ENCODE measurements at places on chromosomes 11 and 22.
A peak's percentile ranks its signal among the peaks of the same experiment; 100 is the strongest.

DNA sequence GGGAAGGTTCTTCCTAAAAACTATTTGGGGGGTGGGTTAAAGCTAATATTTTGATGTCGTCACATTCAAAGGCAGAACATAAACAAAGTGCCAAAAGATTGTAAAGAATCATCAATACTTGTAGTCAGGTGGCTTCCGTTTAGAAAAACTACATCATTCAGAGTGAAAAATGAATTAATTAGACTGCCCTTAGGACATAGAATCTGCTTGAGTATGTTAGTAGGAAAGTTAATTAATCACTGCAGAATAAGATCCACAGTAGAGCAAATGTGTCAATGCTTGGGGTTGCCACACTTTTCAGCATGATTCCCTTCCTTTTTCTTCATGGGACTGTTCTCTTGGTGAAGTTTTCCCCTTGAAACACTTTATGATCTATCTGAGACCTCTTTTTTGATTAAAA lies 166.8 kb upstream of the MTNR1B start:
- H3K27me3 ChIP-seq, result no peaks in the 10 kb centered on the region
- no peak for DNase-seq
- no peak overlapping the region for H3K4me3 ChIP-seq
- H3K27ac ChIP-seq, result no peak overlapping the region
- no peaks in the 10 kb centered on the region for H3K36me3 ChIP-seq
- H3K4me1 ChIP-seq, result no peaks in the 10 kb centered on the region

- no peak overlapping the region for H3K4me3 ChIP-seq
- no peaks in the 10 kb centered on the region for H3K27me3 ChIP-seq
- DNase-seq, result no peak
- no peak overlapping the region for H3K27ac ChIP-seq
- no peaks in the 10 kb centered on the region for H3K36me3 ChIP-seq
Measured at GRCh38 chr11:86208572-86208971, 36.0 kb upstream of the EED start.

DNA sequence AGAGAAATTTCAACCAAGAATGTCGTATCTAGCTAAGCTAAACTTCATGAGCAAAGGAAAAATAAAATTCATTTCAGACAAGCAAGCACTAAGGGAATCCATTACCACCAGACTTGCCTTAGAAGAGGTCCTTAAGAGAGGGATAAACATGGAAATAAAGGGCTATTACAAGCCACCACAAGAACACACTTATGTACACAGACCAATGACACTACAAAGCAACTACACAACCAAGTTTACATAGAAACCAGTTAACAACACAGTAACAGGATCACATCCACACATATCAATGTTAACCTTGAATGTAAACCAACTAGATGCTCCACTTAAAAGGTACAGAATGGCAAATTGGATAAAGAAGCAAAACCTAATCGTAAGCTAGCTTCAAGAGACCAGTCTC lies 38.0 kb downstream of the TMEM123 start:
- no peak overlapping the region for H3K4me3 ChIP-seq
- DNase-seq, result no peak
- H3K27ac ChIP-seq, result no peak overlapping the region
- no peaks in the 10 kb centered on the region for H3K27me3 ChIP-seq

GRCh38 chr11:44878711-44879110 lies 72.0 kb downstream of the TP53I11 start:
- DNase-seq, result no peak
- no peak overlapping the region for H3K4me3 ChIP-seq
- no peaks in the 10 kb centered on the region for H3K4me1 ChIP-seq
- no peaks in the 10 kb centered on the region for H3K27me3 ChIP-seq
- no peaks in the 10 kb centered on the region for H3K36me3 ChIP-seq
- H3K27ac ChIP-seq, result no peak overlapping the region

DNA sequence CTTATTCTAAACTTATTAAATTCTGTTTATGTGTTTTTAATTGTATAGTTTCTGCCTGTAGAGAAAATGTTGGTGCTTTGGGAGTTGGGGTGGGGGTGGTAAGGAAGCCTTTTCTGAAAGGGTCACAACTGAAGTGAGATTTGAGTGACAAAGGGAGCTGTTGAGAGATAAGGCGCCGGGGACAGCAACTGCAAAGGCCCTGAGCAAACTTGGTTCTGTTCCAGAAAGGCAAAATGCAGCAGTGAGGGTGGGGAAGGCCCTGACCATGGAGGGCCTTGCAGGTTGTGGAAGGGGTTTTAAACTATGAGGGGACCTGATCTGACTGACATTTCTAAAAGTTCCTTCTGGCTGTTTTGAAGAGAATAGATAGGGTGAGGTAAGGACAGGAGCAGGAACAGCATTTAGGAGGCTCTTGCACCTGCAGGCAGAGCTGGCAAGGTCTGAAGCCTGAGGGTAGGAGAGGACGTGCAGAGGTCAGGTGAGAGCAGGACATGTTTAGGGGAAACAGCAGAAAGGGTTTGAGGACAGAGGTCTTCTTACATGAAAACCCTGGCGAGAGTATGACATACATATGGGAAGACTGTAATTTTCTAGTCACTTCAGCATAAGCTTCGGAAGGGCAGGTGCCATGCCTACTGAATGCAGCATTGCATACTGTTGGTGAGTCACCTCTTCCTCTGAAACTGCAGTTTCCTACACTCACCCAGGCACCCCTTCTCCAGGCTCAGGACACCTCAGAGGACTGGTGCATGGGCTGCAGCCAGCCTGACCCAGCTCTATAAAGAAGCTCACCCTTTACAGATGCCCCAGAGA lies 190.7 kb downstream of the SNX19 start:
- peaks cover 18% of the 10 kb centered on the region for H3K4me1 ChIP-seq
- no peaks in the 10 kb centered on the region for H3K27me3 ChIP-seq
- no peaks in the 10 kb centered on the region for H3K36me3 ChIP-seq
- no peak for DNase-seq
- H3K4me3 ChIP-seq, result no peak overlapping the region
- H3K27ac ChIP-seq, result no peak overlapping the region

GRCh38 chr11:120211522-120212258 lies 858 bp downstream of the OAF start:
- peak overlapping the region; percentile 80 for H3K27ac ChIP-seq
- H3K36me3 ChIP-seq, result no peaks in the 10 kb centered on the region
- H3K4me1 ChIP-seq, result peaks cover 91% of the 10 kb centered on the region
- no peak for DNase-seq

DNA sequence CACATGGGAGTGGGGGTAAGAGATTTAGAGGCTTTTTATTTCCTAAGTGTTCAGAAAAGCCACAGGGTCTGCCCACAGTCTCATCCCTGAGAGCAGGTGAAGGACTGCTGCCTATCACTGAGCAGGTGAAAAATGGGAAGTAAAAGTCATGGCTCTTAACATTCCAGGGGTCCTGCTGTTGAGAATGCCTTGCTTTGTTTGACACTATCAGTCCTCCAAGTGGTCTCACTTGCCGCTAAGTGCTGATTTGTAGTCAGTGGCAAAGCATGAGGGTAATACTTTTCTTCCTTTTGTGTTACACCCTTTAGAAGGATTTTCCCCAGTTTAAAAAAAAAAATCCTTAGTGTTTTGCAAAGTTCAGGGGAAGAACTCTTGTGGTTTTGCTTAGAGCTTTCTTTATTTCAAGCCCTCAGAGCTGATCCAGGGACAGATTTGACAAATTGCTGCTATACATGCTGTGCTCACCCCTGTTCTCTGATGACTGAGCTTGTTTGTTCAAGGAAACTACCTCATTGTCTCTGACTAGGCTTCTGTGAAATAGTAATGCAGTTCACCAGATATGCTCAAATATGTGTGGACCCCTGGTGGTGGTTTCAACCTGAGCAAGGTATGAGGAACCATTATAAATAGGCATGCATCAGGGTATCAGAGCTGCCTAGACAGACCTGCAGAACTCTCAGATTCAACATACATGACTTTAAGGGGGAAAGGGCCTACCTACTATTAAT lies 141.0 kb downstream of the ARHGAP42 start:
- H3K4me1 ChIP-seq, result peaks cover 49% of the 10 kb centered on the region
- no peaks in the 10 kb centered on the region for H3K27me3 ChIP-seq
- H3K4me3 ChIP-seq, result no peak overlapping the region
- H3K27ac ChIP-seq, result no peak overlapping the region

DNA sequence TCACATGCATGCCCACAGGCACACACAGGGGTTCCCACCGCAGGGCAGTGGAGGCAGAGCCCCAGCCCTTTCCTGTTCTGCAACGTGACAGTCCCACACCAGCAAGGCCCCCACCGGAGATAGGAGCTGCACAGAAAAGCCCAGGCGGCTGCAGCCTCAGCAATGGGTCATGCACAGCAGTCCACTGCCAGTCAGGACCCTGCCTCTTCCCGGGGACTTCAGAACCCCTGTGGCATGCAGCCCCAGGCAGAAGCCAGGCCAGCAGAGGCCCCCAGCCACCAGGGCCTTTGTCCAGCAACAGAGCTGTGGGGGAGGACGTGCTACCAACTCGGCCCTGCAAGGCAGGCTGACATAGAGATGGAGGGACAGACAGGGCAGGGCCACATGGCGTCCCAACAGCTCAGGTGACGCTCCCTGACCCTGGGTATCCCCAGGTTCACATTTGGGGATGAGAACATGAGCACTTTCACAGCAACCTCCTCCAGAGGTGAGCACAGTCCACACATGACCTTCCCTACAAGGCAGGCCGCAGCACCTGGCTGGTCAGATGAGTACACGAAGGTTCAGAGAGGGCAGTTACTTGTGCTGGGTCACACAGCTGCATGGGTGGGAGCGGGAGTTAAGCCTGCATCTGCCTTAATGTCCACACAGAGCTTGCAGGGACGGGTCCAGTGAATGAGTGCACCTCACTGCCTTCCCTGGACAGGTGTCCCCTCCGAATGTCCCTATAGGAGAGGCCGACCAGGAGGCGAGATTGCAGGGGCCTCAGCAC lies 87.3 kb downstream of the CELSR1 start:
- no peak overlapping the region for H3K27ac ChIP-seq
- no peak for DNase-seq
- peaks cover 16% of the 10 kb centered on the region for H3K4me1 ChIP-seq
- no peaks in the 10 kb centered on the region for H3K36me3 ChIP-seq
- H3K4me3 ChIP-seq, result no peak overlapping the region

DNA sequence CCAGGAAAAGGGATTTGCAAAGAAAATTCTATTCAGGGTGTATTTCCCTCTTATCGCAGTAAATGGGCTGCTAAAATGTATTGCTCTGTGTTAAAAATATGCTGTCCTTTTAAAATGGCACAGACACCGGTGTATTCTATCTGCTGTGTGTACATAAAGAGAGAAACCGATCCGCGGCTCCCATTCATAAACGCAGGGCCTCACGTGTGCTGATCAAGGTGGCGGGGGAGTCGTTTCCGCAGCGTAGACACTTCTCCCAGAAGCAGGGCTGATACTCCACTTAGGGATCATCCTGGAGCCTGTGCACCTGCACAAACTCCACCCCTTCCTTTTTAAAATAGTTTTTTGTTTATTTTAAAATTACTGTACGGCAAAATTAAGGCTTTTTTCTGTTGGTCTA lies 26.1 kb upstream of the IGSF9B start:
- H3K27me3 ChIP-seq, result no peaks in the 10 kb centered on the region
- H3K36me3 ChIP-seq, result no peaks in the 10 kb centered on the region
- H3K4me1 ChIP-seq, result no peaks in the 10 kb centered on the region
- H3K27ac ChIP-seq, result no peak overlapping the region

GRCh38 chr11:119626871-119627270 lies 102.1 kb downstream of the NECTIN1 start:
- no peak overlapping the region for H3K27ac ChIP-seq
- H3K4me1 ChIP-seq, result no peaks in the 10 kb centered on the region
- H3K27me3 ChIP-seq, result no peaks in the 10 kb centered on the region
- no peaks in the 10 kb centered on the region for H3K36me3 ChIP-seq
- no peak for DNase-seq

DNA sequence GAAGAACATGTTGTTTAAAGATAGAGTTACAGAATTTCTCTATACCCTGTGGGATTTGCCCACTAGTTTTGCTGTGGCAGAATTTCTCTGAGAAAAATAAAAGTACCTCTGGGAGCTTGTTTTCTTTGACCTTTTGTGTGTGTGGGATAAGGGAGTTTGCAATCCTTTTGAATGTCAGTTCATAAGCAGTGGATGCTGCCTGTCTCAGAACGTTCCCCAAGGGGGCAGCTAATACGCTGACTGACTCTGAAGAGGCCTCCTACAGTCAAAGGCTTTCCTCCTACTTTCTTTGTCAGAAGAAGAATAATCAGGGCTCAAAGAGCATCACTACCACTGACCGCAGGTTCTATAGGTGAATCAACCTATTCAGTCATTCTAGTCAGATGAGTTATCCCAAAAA lies 140.6 kb downstream of the AASDHPPT start:
- no peak overlapping the region for H3K4me3 ChIP-seq
- no peak for DNase-seq
- H3K27ac ChIP-seq, result no peak overlapping the region
- no peaks in the 10 kb centered on the region for H3K4me1 ChIP-seq

DNA sequence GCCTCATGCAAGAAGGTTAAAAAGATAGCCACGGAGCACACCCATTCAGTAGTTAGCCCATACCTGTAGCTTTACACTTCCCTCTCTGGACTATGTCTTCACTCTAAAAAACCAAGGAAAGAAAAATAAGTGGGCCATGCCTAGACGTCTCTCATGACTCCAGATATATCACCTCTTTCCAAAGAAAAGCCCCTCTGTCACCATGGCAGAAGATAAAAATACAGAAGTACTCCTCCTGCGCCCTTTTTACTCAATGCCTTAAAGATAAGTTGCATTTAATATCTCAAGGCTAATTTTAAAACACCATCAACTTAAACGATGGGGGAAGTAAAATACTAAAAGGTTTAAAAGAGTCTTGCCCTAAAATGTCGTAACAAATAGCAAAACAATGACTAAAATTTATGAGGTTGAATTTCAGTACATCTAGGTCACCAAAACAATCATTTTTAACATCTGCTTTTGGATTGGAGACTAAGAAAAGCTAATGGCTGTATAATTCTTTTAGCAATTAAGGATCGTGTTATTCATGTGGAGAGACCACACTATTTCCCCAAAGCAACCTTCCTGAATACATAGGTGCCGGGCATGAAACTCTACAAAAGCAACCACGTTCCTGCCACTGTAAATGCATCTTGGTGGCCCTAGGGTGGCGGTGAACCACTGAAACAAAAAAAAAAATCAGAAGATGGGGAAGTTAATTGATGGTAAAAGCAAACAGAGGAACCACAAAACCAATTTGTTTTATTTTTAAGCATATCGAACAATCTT lies 46.0 kb downstream of the CELF1 start:
- H3K27ac ChIP-seq, result peak overlapping the region; percentile 17
- no peaks in the 10 kb centered on the region for H3K36me3 ChIP-seq
- no peaks in the 10 kb centered on the region for H3K27me3 ChIP-seq
- no peak for DNase-seq
- peak overlapping the region; percentile 1 for H3K4me3 ChIP-seq
- peaks cover 75% of the 10 kb centered on the region for H3K4me1 ChIP-seq

DNA sequence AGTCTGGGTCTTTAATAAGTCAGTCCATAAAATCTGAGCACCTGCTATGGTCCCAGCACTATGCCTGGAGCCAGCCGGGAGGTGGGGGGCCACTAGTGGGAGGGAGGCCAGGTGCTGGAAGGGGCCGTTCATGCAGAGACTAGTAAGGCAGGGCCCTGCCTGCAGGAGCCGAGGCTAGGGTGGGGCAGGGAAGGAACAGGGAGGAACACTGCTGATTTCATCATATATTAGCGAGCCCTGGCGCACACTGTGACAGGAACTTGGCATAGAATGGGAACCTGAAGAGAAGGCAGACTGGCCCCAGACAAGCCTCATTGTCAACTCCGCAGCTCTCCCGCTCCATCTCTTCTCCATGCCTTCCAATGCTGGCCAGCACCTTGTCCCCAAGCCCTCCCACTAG lies 7.1 kb downstream of the VSIG10L2 start:
- H3K4me1 ChIP-seq, result peaks cover 52% of the 10 kb centered on the region
- peak; percentile 91 for DNase-seq
- H3K36me3 ChIP-seq, result no peaks in the 10 kb centered on the region
- peak overlapping the region; percentile 29 for H3K27ac ChIP-seq

GRCh38 chr11:125165111-125165842 lies 726 bp downstream of the PKNOX2 start:
- no peak for DNase-seq
- H3K36me3 ChIP-seq, result no peaks in the 10 kb centered on the region
- H3K27ac ChIP-seq, result peak overlapping the region; percentile 87
- peak overlapping the region; percentile 82 for H3K4me3 ChIP-seq
- H3K27me3 ChIP-seq, result no peaks in the 10 kb centered on the region

Data from vagina (tissue), 2 donors.